ENCODE measurements at places on chromosomes 16 and 17.

DNA sequence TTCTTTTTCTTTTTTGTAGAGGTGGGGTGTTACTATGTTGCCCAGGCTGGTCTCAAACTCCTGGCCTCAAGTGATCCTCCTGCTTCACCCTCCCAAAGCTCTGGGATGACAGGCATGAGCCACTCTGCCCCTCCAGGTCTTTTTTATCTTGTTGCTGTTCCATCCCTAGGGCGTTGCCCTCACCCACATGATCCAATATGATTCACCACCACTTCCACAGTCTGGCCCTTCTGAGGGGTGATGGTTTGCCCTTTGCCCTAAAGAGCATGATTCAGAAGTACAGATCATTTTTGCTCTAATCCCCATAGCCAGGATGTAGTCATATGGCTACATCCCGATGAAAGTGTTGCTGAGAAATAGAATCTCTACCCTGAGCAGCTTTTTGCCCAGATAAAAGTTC, 18.8 kb downstream of the STX4 start:
- no peak for DNase-seq

DNA sequence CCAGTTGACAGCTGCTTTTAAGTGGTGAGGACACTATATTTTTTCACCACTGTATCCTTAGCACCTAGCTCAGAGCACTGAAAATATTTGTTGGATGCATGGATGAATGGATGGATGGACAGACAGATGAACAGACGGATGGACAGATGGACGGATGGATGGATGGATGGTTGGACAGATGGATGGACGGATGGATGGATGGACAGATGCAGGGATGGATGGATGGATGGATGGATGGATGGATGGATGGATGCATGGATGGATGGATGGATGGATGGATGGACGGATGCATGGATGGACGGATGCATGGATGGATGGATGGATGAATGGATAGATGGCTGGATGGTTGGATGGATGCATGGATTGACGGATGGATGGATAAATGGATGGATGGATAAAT, 12.4 kb upstream of the SLC5A11 start:
- DNase-seq, result no peak

- DNase-seq, result no peak
Measured at GRCh38 chr17:51455931-51456330, 195.6 kb downstream of the UTP18 start.

- DNase-seq, result no peak
Measured at GRCh38 chr17:66076546-66077190, 115.3 kb downstream of the CEP112 start.

- DNase-seq, result no peak
Measured at GRCh38 chr16:59067205-59067604, 333.1 kb upstream of the GOT2 start.

DNA sequence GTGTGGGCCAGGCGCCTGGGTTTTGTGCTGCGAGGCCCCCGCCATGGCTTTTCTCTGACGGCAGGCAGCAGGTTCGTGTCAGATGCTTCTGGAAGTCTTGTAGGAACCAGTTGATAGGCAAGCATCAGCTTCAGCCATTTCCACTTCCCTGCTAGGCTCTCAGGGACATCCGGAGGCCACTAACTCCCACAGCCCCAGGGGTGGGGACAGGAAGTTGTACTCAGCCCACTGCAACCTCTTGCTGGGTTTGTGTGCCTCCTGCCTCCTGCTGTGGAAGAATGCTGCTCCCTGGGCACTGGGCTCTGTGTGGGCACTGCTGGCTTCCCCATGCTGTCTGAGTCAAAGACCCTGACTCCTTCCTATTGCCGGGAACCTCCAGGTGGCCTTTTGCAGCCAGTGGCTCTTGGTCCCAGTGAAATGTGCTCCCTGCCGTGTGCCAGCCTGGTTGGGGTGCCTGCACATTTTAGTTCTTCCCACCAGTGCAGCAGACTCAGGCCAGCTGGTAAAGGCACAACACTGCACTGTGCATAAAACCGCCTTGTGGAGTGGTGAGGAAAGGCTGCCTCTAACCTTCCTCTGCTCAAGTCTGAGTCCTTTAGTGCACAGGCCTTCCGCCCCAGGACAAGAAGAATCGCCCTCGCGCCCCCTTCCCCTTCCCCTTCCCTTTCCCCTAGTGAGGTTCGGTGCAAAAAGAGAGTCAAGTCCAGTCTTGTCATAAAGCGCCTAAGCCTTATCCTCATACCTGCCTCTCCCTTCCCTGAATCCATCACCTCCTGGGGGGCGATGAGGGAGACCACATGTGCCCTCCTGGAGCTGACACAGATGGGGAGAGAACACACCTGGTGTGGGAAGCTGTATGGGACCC, 16.6 kb downstream of the LDHD start:
- no peak for DNase-seq

DNA sequence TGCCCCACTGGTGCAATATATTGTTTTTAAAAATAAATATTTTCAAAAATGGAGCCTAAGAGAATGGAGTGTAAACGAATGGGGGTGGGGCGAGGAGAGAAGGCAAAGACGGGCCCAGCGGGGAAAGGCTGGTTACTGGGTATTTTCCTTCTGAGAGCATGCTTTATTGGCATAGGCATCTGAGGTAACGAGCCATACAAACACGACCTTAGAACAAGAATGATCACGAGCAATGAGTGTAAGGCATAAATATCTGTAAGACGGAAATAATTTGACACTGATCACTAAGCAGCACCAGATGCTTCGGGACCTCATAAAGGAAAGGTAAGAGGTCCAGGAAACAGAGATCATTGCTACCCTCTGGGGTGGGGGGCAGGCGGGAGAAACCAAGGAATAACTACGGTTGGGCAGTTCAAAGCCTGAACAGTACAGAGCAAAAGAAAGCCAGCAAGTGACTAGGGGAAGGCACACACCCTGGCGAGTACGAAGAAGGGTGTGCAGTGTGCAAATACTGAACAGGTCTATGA, 959 bp downstream of the SSH2 start:
- no peak for DNase-seq

- DNase-seq, result no peak
Measured at GRCh38 chr17:44414394-44415155, 25.1 kb upstream of the ITGA2B start.

GRCh38 chr17:61831099-61831498, 32.2 kb downstream of the BRIP1 start:
- DNase-seq, result no peak

DNA sequence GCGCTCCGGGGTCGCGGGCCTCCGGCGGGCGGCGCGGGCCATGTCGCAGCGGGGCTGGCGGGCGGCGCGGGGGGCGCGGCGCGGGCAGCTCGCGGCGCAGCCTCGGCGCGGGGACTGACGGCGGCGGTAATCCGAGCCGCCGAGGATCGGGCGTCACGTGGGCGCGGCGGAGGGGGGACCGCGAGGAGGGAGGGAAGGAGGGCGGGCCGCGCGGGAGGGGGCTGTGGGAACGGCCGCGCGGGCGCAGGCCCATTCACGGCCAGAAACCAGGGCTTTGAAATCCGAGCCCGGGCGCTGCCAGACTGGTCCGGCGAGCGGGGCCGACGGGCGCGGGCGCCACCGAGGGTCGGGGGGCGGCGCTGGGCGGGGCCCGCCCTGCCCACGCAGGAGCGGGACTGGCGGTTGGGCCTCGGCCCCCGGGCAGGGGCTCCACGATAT, at the start of gene MTSS2:
Gene MTSS2 (minus strand): TSS at position 116 of the 438 bp plus-strand sequence. CDS start 262 bp downstream, outside the sequence.
- DNase-seq, result no peak

- no peak for DNase-seq
Measured at GRCh38 chr16:75262104-75262799, 10.8 kb upstream of the BCAR1 start.

DNA sequence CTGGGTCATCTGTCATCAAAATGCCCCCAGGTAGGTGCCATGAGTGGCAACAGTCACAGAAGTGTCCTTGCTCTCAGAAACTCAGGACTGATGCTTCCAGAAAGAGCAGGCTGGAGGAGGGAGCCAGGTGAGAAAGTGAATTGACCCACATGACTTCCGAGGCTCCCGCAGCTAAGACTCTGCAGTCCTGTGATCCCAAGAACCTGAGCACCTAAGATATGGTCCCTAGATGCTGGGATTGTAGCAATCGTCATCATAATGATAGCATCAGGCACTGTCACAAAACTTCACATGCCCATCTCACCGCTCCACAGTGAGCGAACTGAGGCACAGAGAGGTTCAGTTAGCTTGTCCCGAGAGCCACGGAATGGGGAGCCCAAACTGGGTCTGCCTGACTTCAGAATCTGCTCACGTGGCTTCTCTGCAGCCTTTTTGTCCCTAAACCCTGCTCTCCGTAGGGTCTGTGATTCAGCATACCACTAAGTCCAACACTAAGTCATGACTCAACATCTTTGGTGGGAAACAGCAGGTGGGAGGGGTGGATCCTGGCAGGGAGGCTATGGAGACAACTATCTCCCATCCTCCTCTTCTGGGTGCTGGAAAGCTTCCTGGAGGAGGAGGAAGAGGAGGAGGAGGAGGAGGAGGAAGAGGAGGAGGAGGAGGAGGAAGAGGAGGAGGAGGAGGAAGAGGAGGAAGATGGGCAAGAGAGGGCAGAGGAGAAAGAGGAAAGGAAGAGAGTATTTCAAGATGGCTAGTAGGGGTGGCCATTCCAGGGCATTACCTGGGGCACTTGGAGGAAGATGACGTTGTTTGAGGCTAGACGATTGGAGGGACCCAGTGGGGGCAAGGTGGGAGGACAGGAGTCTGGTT, 55.5 kb upstream of the DLX4 start:
- DNase-seq, result no peak

- DNase-seq, result no peak
Measured at GRCh38 chr16:73732681-73733080, 563.9 kb upstream of the PSMD7 start.

GRCh38 chr16:80066805-80067580, 466.5 kb upstream of the MAF start:
- no peak for DNase-seq

DNA sequence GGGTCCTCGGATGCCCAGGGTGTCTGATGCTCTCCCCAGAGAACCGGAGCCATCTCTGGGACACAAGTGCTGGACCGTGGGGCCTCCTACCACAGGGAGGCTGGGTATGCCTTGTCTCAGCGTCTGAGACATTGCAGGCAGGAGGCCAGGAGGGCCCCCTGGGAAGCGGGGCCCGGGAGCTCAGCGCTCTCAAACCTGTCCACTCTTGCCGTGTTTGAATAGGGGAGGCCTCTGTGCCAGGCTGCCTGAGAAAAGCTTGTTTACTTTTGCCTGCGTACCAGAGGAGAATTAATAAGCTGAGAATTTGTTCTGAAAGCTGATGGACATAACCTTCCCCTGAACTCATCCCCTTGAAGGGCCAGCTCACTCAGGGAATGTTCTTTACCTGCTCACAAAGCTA, 163.8 kb downstream of the NTN1 start:
- no peak for DNase-seq

DNA sequence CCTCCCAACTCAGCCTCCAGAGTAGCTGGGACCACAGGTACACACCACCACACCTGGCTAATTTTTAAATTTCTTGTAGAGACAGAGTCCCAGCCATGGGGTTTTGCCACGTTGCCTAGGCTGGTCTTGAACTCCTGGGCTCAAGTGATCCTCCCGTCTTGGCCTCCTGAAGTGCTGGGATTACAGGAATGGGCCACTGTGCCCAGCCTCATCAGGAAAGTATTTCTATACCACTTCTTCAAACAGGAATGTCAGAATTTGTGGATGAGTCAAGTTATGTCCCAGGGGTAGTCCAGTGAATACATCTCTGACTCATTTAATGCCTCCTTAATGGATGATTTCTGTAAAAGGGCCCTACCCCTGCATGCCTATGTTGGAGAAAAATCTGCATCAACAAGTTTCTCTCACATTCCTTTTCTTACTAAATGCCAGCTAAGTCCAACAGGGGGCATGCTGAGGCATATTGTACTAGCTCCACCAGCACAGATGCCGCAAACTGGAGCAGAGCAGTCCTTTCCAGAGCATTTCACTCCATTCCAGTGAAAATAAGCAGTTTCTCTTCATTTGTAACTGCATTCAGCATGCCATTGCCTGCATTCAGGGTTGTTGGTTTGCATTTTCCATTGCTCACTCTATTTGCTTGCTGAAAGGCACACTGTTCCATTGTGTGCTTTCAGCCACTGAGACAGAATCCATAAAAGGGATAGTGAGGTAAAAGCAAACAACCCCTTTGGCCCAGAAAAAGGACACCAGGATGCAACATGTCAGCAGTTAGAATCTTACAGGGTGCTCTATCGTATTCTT, 5.3 kb upstream of the CAVIN1 start:
- DNase-seq, result no peak

DNA sequence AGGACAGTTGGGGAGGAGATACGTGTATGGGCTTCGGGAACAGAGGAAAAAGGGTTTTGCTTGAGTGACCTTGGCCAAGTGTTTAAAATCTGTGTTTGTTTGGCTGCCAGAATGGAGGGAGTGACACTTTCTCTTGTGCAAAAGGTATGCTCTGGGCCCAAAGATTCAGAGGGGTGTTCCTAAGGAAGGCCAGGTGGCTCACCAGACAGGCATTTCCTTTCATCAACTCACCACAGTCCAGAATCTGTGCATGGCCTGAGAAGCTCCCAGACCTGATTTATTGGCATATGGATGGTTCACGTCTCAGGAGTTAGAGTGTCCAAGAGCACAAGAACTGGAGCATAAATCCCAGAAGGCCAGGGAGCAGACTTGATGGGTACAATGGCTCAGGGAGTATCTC, 53.4 kb upstream of the NLK start:
- no peak for DNase-seq

DNA sequence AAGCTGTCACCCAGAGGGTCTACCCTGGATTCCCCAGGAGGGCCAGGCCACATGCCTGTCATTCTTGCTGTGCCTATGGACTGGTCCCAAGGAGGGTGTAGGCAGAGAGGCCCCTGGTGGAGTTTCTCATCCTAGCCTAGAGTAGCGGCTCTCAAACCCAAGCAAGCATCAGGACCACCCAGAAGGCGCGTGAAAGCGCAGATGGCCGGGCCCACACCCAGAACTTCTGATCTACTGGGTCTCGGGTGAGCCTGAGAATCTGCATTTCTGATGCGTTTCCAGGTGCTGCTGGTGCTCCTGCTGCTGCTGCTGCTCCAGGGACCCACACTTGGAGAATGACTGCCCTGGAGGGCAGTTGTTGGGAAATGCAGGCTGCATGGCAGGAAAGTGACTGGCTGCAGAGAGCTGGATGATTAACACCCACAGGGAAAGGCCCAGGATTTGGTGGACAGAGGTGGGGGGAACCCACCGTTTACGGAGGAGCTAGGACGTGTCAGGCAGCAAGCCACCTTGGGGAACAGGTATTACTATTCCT, 9.5 kb upstream of the OSGIN1 start:
- DNase-seq, result no peak

DNA sequence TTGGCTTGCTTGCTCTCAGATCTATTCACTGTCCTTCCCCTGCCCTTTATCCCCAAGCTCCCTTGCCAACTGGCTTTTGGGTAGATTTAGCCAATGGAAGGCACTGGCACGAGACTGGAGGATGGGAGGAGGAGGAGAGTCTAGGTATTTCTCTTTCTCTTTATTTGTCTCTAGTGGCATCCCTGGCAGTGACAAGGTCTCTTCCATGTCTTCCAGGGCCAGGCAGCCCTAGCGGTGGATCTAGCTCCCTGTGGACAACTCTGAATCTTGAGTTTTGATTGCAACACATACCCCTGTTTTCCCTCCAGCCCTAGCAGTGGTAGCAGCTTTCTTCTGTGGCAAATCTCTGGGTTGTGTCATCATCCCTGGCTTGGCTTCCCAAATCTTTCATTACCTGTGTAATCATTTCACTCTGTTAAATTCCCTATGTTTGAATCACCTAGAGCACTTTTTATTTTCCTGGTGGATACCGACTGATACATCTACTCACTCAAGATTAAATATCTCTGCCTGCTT, 171.1 kb upstream of the IRX6 start:
- no peak for DNase-seq

GRCh38 chr17:21299981-21300600, 15.6 kb downstream of the MAP2K3 start:
- no peak for DNase-seq
